A673 (cell line): ENCODE measurements at places on chromosomes 4 and X. TPM values are rescaled to one million over a fixed set of nuclear protein-coding genes. Genes with fewer than 3 reads are reported as not detected.

- H3K27me3 ChIP-seq: no peaks in the 10 kb centered on the region
- H3K36me3 ChIP-seq: no peaks in the 10 kb centered on the region
- no peak overlapping the region for H3K27ac ChIP-seq
These were observed 118.0 kb downstream of the PDE5A start for GRCh38 chr4:119510395-119511149.

- H3K27me3 ChIP-seq: no peaks in the 10 kb centered on the region
- H3K4me1 ChIP-seq: no peaks in the 10 kb centered on the region
- no peak overlapping the region for H3K27ac ChIP-seq
- H3K4me3 ChIP-seq: no peak overlapping the region
- no peak for DNase-seq
These were observed 21.2 kb upstream of the SMPX start for GRCh38 chrX:21779095-21779494.

GRCh38 chr4:141473952-141474351 is 162.4 kb upstream of the IL15 start:
- no peaks in the 10 kb centered on the region for H3K36me3 ChIP-seq
- no peaks in the 10 kb centered on the region for H3K4me1 ChIP-seq
- no peaks in the 10 kb centered on the region for H3K27me3 ChIP-seq
- DNase-seq: no peak
- H3K27ac ChIP-seq: no peak overlapping the region
- H3K4me3 ChIP-seq: no peak overlapping the region

GRCh38 chrX:23287191-23287725 is 47.4 kb upstream of the PTCHD1 start:
- DNase-seq: no peak
- no peaks in the 10 kb centered on the region for H3K27me3 ChIP-seq
- H3K27ac ChIP-seq: no peak overlapping the region
- H3K4me1 ChIP-seq: no peaks in the 10 kb centered on the region
- no peak overlapping the region for H3K4me3 ChIP-seq

- no peak overlapping the region for H3K27ac ChIP-seq
- H3K4me3 ChIP-seq: no peak overlapping the region
- peaks cover 3% of the 10 kb centered on the region for H3K4me1 ChIP-seq
- DNase-seq: peak; percentile 53
- no peaks in the 10 kb centered on the region for H3K27me3 ChIP-seq
These were observed 256.3 kb downstream of the CENPC start for GRCh38 chr4:67288964-67289363.

DNA sequence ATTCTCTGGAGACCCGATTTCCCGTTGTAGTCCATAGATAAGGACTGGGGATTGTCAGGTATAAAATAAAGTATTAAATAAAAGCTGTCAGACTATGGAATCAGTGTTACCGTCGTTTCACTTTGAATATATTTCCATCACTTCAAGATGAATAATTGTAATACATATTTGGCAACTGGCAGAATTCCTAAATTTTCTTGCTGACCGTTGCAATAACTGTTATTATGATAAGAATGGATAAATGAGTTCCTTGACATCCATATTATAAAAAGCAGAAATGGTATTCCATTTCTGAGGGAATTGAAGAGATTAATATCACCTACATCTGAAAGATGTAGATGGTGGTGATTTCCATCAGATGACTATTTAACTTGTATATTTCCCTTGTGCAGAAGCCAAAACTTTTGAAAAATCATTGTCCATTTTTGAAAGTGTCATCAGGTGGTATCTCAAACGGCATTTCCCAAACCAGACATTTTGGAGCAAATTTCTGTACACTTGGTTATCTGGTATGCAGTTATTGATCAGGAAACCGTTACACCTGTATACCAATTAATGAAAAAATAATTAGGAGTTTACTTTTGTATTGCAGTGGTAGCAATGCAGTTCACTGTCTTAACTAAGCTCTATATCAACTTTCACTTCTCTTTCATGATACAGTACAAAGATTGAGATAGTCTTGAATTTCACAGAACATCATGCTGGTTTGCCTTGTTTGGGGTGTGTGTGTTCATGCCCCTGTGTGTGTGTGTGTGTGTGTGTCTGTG is 878.5 kb downstream of the PCDH18 start:
- H3K27me3 ChIP-seq: no peaks in the 10 kb centered on the region
- H3K36me3 ChIP-seq: no peaks in the 10 kb centered on the region
- no peak overlapping the region for H3K27ac ChIP-seq

DNA sequence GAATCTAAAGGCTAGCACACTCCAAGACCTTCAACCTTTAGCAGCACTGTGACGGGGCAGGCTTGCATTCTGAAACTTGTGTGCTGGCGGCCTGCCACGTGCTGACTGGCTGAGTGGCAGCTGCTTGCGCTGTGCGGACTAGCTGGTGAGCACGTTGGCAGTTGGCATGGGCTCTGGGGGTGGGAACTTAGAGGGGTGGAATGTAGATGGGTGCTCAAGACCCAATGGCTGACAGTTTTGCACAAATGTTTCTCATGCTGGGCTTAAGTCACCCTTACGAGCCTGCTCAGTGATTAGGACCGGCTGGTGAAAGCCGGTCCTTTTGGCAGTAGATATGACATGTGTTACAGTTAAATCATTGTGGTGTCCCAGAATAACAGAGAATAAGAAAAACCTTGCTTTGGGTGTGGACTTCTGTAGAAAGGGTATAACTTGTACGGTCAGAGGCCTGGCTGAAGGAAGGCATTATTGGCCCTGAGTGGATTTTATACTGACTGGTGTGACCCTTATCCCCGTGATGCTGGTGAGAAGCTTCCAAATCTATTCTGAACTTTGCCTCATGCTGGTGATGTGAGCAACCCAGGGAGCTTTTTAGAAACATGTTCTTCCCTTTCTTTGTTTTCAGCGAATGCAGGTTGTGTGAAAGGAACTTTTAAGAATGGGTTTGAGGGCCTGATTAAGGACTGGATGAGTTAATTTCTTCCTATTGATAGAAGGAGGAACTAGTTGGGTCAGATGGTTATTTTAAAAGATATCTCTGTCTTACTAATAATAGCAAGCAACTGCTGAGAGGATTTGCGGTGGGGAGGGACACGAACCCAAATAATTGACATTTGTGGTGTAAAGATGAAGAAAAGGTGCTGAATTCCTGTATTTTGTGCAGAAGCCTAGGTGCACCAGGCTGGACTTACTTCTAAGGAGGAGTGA is 107.4 kb upstream of the SLC4A4 start:
- H3K4me1 ChIP-seq: peaks cover 13% of the 10 kb centered on the region
- peak; percentile 39 for DNase-seq
- H3K27me3 ChIP-seq: no peaks in the 10 kb centered on the region
- no peaks in the 10 kb centered on the region for H3K36me3 ChIP-seq
- no peak overlapping the region for H3K27ac ChIP-seq

- no peaks in the 10 kb centered on the region for H3K36me3 ChIP-seq
- H3K4me3 ChIP-seq: no peak overlapping the region
- no peaks in the 10 kb centered on the region for H3K27me3 ChIP-seq
- DNase-seq: peak; percentile 68
- H3K27ac ChIP-seq: no peak overlapping the region
These were observed 12.2 kb upstream of the TMEM128 start for GRCh38 chr4:4260185-4260751.

- no peak for DNase-seq
- no peaks in the 10 kb centered on the region for H3K27me3 ChIP-seq
- H3K27ac ChIP-seq: no peak overlapping the region
- H3K36me3 ChIP-seq: no peaks in the 10 kb centered on the region
These were observed 29.6 kb downstream of the MFAP3L start for GRCh38 chr4:169996379-169997240.

- H3K4me3 ChIP-seq: no peak overlapping the region
- no peaks in the 10 kb centered on the region for H3K27me3 ChIP-seq
- DNase-seq: peak; percentile 75
- H3K4me1 ChIP-seq: no peaks in the 10 kb centered on the region
These were observed 15.6 kb upstream of the LAP3 start for GRCh38 chr4:17561195-17561909.

DNA sequence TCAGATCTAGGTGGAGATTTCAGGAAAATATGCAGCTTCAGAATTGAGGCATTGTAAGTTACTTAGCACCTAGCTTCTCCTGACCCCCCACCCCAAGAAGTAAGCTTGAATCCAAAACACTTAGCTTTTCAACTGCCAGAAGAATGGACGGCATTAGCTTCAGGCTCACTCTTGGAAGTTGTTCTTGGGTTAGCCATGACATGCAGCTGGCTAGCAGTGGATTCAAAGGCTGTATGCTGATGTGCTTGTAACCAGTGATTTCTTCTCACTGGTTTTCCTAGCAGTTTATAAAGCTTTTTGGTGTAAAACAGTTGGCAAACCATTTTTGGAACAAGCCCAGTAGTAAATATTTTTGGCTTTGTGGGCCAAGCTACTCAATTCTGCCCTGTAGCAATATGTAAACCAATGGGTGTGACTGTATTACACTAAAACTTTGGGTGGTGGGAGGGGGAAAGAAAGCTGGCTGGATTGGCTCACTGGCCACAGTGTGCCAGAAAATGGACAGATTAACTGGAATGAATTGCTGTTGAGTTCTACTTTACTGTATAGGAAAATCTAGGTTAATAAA is 85.6 kb downstream of the SHROOM2 start:
- H3K4me1 ChIP-seq: no peaks in the 10 kb centered on the region
- H3K4me3 ChIP-seq: no peak overlapping the region
- H3K27ac ChIP-seq: no peak overlapping the region
- no peaks in the 10 kb centered on the region for H3K27me3 ChIP-seq
- H3K36me3 ChIP-seq: no peaks in the 10 kb centered on the region

DNA sequence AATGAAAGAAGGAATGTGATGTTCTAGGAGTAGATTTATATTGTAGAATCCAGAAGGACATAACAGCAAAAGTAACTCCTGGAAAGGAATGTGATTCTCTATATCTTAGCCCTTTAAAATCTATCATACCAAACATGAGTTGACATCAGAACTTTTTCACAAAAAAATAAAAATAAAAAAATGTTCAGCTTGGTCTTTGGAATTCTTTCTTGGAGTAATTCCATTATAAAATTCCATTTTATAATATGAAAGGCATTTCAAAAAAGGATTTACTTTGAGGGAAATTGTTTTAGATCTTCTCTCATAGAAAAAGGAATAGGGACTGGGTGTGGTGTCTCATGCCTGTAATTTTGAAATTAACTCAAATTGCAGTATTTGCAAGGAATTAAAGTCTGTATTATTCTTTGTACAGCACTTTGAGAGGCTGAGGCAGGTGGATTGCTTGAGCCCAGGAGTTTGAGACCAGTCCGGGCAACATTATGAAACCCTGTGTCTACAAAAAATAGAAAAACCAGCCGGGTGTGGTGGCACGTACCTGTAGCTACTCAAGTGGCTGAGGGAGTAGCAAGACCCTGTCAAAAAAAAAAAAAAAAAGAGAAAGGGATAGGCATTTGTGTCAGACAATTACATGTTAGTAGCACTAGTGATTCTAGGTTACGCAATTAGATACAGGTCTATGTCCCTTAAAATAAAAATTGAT is 134.9 kb downstream of the SLC4A4 start:
- H3K27ac ChIP-seq: no peak overlapping the region
- no peaks in the 10 kb centered on the region for H3K27me3 ChIP-seq
- H3K4me3 ChIP-seq: no peak overlapping the region
- DNase-seq: no peak
- H3K36me3 ChIP-seq: no peaks in the 10 kb centered on the region
- no peaks in the 10 kb centered on the region for H3K4me1 ChIP-seq

- no peak for DNase-seq
- no peak overlapping the region for H3K27ac ChIP-seq
- no peaks in the 10 kb centered on the region for H3K27me3 ChIP-seq
- H3K4me1 ChIP-seq: no peaks in the 10 kb centered on the region
These were observed 583 bp downstream of the RASL11B start for GRCh38 chr4:52862639-52863161.

DNA sequence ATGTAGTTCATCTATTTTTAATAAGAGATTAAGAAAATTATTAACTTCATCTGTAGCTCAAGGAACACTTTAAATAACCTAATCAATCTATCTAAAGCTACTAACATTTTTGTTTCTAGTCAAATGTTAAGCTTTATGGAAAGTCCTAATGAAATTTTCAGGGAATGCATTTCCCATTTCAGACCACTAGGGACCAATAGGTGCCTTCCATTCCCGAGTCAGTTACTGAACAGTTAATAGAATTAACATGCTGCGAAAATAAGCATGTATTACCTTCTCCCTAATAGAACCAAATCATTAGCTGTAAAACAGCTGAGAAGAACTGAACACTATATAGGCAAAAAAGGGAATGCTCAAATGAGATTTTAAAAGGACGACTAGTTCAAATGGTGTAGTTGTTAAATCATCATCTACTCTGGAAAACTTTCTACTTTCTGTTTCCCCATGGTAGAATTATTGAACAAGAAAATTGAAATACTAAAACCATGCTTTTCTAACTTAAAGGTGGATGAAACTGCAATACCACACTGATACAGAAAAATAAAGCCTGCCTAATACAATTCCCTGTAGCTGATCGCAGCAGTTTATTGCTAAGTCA is 22.5 kb downstream of the STX18 start:
- no peaks in the 10 kb centered on the region for H3K27me3 ChIP-seq
- H3K4me3 ChIP-seq: no peak overlapping the region
- DNase-seq: peak; percentile 42
- H3K4me1 ChIP-seq: peaks cover 26% of the 10 kb centered on the region
- no peak overlapping the region for H3K27ac ChIP-seq
- no peaks in the 10 kb centered on the region for H3K36me3 ChIP-seq

- DNase-seq: no peak
- peak overlapping the region; percentile 48 for H3K27ac ChIP-seq
- H3K4me1 ChIP-seq: peaks cover 26% of the 10 kb centered on the region
- H3K36me3 ChIP-seq: no peaks in the 10 kb centered on the region
These were observed 65.0 kb upstream of the GPR174 start for GRCh38 chrX:79079477-79079876.

GRCh38 chrX:37420756-37421155 is 71.6 kb downstream of the PRRG1 start:
- H3K4me3 ChIP-seq: no peak overlapping the region
- no peaks in the 10 kb centered on the region for H3K36me3 ChIP-seq
- H3K27ac ChIP-seq: no peak overlapping the region
- no peak for DNase-seq

GRCh38 chrX:101450085-101450484 is 35.2 kb upstream of the ARMCX4 start:
- H3K36me3 ChIP-seq: no peaks in the 10 kb centered on the region
- no peak overlapping the region for H3K27ac ChIP-seq
- H3K27me3 ChIP-seq: no peaks in the 10 kb centered on the region
- no peak for DNase-seq
- no peaks in the 10 kb centered on the region for H3K4me1 ChIP-seq

- DNase-seq: no peak
- no peak overlapping the region for H3K4me3 ChIP-seq
- no peak overlapping the region for H3K27ac ChIP-seq
- H3K4me1 ChIP-seq: no peaks in the 10 kb centered on the region
- no peaks in the 10 kb centered on the region for H3K36me3 ChIP-seq
These were observed 59.8 kb downstream of the ACOX3 start for GRCh38 chr4:8380511-8381415.

- no peaks in the 10 kb centered on the region for H3K27me3 ChIP-seq
- no peaks in the 10 kb centered on the region for H3K36me3 ChIP-seq
- no peak overlapping the region for H3K27ac ChIP-seq
- DNase-seq: no peak
- H3K4me1 ChIP-seq: no peaks in the 10 kb centered on the region
- H3K4me3 ChIP-seq: no peak overlapping the region
These were observed 21.4 kb upstream of the SLC10A6 start for GRCh38 chr4:86870442-86871069.

The BEX1 gene
- 104 and 105 TPM in 2 replicates for total RNA-seq

The F8 gene
- 1.1 and 1.9 TPM in 2 replicates for total RNA-seq

The PHKA1 gene
- total RNA-seq: 10.5 and 13.6 TPM in 2 replicates

The PDCL2 gene
- not detected in 2 replicates for total RNA-seq

The PABPC5 gene
- not detected in 2 replicates for total RNA-seq

The CTAG2 gene
- not detected in 2 replicates for total RNA-seq

The AMBN gene
- total RNA-seq: 2.1 and 3.8 TPM in 2 replicates

The CD38 gene
- not detected in 2 replicates for total RNA-seq

The NFXL1 gene
- total RNA-seq: 12.1 and 16.7 TPM in 2 replicates
